ENCODE measurements at places on chromosomes 7 and 10.

DNA sequence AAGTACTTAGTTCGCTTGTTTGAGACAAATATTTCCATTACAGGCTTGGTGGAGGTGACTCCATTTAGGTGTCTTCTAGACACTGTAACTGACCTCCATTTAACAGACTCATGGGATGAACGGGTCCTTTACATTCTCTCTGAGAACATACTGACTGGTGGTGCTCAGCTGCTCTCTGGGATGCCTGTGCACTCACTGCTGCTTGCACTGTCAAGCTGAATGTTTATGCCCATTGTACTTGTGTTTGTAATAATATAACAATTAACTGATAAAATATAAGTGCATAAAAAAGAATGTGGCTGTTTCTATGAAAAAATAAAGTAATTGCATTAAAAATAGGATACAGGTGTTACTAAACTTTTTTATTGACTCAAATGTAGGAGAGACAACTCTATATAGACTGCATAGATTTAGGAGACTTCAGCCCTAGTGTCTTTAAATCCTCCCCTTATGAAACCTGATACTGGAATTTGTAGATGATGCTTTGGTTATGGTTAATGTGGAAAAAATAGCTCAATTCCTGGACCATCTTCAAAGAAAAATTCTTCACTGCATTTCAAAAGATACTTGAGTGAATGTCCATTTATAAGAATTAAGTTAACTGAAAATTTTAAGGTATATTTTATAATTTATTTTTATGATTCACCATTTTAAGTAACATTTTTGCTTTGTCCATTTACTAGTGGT lies 85.4 kb downstream of the CDK14 start:
- no peak for DNase-seq

DNA sequence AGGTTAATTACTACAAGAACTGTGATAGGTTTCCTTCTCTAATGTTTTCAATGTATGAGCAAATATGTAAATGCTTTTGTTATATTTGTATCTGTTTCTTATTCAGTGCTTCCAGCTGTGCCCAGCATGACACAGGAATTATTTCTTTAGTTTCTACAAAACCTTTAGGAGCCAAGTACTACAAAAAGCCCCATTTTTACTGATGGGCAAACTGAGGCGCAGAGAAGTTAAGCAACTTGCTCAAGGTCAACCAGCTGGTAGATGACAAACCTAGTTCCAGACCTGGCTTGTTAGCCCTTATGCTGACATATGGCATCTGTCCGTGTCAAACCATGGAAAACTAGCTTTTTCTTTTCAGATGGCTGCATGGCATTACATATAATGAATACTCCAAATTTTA lies 134.6 kb downstream of the JAZF1 start:
- no peak for DNase-seq

- no peak for DNase-seq
Measured at GRCh38 chr10:86282664-86283465, 83.7 kb downstream of the GRID1 start.

- DNase-seq: no peak
Measured at GRCh38 chr10:133141958-133142340, 18.1 kb upstream of the KNDC1 start.

- no peak for DNase-seq
Measured at GRCh38 chr7:141221007-141221612, 147.2 kb downstream of the TMEM178B start.

- no peak for DNase-seq
Measured at GRCh38 chr7:102028206-102028826, 210.9 kb downstream of the CUX1 start.

GRCh38 chr10:13536674-13537366 lies 8.0 kb upstream of the BEND7 start:
- DNase-seq: no peak

DNA sequence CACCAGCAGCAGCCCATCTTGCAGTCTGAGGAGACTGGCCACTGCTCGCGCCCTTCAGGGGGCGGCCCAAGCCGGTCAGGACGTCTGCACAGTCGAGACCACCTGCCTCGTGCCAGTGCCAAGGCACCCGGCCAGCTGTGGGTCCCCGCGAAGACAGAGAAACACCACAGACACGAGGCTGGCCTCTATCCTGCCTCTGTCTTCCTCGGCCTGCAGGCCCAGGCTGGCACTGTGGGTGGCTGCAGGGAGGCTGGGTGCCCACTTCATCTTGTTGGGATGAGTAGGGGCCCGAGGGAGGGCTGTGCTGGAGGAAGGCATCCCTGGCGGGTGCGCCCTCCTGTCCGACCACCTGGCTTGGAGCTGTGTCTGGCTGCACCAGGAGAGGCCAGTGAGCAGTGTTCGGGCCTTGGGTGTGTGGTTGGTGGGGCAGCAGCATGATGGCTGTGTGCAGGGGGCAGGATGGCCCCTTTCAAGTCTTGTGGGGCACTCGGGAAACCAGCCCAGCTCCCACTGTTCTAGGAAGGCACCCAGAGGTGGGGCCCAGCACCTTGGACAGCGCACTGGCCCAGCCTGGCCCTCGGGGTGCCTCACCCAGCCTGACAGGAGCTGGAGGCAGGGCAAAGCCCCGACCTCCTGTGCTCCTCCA lies 7.3 kb downstream of the DPYSL4 start:
- no peak for DNase-seq

DNA sequence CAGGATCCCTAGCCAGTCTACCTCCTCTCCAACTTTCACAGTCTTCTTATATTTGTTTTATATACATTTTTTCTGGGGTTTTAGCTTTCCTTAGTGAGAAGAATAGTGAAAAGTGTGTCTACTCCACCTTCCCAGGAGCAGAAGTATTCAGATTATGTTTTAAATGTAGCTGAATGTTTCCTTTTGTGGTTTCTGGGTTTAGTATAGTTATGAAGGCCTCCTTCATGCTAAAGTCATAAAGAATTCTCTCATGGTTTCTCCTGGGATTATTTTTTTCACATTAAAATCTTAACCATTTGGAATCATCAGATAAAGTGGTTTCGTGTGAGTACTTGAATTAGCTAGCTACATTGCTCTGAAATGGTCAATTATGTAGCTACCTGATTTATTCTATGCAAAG lies 50.9 kb downstream of the ANKMY2 start:
- no peak for DNase-seq

GRCh38 chr7:139822855-139823254 lies 6.2 kb upstream of the TBXAS1 start:
- DNase-seq: no peak

- no peak for DNase-seq
Measured at GRCh38 chr7:149729586-149729982, 43.8 kb downstream of the ZNF467 start.

GRCh38 chr10:95472304-95473088 lies 88.7 kb downstream of the SORBS1 start:
- no peak for DNase-seq

GRCh38 chr7:18978108-18978495 lies 139.3 kb downstream of the TWIST1 start:
- DNase-seq: no peak

- no peak for DNase-seq
Measured at GRCh38 chr7:85469446-85470010, 282.7 kb upstream of the SEMA3D start.

GRCh38 chr10:23433701-23434100 lies 5.2 kb upstream of the OTUD1 start:
- DNase-seq: no peak

GRCh38 chr7:22093001-22093400 lies 147.3 kb upstream of the CDCA7L start:
- no peak for DNase-seq

GRCh38 chr10:45534572-45534971 lies 138.0 kb downstream of the ZFAND4 start:
- no peak for DNase-seq

DNA sequence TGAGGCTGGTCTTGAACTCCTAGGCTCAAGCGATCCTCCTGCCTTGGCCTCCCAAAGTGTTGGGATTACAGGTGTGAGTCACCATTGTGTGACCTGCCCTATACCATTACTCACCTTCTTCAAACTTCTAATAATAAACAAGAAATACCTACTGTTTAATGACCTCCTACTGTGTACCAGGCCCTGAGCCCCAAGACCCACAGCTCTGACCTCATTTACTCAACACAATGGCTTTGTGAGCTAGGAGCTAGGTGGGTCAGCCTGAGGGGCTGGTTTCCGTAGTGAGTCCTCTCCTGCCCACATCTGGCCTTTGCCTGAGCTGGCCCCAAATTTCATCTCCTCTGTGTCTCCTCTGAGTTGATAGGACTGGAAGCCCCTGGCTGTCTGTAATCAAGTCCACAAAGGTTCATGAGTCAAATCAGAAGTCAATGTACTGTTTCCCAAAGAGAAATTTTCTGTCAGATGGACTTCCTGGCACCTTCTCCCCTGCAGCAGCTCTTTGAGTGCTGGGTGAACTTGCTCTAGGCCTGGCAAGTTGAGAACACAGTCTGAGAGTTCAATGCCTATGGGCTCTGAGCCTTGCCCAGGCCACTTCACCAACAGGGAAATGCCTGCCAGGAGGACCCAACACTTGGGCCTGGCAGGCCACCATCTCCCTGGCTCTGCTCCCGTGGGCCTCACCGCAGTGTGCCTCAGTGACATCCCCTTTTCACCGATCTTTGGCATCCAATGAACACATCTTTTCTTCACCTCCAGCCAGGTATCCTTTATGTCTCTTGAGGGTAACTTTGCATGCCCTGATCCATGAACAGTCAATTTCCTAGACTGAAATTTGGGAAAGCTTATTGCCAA lies 24.0 kb downstream of the NEURL1 start:
- DNase-seq: no peak

All from hematopoietic multipotent progenitor cell treated with erythropoietin and hydrocortisone succinate and interleukin-3 and kit ligand, for 15 days (in vitro differentiated cells).